Fibroblast of skin of left quadriceps (primary cell): ENCODE measurements at places on chromosomes 12 and 14.
A peak's percentile ranks its signal among the peaks of the same experiment; 100 is the strongest.

DNA sequence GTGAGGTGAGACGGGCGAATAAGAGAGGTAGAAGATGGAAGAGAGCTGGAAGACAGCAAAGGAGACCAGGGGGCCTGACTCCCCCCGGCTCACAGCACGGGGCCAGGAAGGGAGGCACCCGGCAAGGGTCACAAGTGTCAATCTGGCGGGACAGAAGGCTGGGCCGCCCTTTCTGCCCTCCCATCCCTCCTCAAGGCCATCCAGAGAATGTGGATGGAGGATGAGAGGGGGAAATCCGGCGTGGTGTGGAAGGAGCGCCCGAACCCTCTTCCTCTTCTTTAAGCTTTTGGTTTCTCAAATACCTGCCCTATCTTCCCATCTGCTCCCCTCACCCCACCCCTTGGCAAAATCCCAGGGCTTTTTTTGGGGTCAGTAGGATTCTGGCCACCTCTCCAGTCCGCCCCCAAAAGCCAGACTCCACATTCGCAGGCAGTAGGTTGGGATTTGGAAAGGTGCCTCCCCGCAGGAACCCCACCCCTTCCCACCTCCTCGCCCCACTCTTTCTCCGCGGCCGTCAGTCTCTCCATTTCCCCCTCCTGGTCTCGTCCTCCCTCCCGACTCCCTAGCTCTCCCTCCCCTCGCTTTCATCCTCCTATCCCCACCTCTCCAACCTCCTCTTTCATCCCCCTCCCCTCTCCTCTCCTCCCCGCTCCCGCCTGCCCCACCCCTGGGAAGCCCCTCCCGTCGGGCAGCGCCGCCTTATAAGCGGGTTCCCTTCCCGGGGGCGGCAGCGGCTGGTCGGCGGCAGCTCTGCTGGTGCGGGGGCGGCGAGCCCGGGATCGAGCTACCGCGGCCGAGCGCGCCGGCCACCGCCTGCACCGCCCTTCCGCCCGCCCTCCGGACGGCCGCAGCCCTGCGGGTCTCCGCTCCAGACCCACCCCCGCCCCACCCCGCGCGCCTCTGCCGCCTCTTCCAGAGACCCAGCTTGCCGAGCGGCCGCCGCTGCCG is at the start of gene PTMS:
Gene PTMS (plus strand): TSS at position 730 of the 948 bp plus-strand sequence. CDS start 343 bp downstream, outside the sequence.
- DNase-seq = peak; percentile 87

DNA sequence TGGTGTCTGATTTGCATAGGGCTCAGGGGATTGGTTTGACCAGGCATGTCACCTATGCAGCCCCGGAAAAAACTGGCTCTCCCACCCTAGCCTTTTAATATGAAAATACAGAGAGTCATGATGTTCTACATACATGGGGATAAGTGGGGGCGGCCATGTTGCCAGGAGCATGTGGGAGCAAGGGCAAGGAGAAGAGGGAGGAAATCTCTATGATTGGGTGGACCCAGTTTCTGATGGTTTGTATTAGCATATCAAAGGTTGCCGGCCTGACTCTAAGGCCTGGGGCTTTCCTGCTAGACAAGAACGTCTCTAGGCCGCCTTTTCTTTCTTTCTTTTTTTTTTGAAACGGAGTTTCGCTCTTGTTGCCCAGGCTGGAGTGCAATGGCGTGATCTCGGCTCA is 123.4 kb upstream of the CPSF6 start:
- DNase-seq = no peak

DNA sequence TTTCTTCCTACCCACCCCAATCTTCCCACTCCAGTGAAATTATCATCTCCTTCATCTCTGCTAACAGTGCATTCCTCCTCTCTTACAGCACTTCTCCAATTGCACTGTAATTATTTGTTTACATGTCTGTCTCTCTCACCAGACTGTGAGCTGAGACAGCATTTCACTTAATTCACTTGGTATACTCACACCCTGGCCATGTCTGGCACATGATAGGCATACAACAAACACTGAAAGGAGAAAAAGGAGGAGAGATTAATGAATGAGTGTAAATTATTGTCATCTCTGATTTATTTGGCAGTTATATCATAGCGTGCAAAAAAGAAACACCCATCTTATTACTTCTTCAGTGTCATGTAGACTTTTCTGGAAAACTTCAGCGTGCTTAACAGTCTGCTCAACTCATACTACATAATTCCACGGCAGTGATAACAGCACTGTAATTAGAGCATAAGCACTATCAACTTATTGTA is 452.3 kb downstream of the ADAMTS20 start:
- no peak for DNase-seq

DNA sequence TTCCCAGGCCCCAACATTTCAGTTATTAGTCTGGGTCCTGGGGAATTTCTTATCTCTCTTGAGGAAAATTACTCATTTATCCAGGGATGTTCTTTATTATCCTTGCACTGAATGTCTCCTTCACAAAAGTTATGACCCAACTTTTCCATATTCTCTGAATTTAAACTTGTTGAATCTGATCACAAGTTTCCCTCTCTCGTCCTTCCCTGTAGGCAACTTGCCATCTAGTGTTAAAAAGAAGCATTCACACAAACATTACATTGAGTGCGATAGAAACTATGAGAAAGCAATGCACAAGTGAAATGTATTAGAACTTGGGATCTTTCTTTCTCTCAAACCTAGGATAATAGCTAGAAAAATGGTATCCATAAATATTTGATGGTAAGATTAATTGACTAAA is 608.4 kb downstream of the FSCB start:
- no peak for DNase-seq

DNA sequence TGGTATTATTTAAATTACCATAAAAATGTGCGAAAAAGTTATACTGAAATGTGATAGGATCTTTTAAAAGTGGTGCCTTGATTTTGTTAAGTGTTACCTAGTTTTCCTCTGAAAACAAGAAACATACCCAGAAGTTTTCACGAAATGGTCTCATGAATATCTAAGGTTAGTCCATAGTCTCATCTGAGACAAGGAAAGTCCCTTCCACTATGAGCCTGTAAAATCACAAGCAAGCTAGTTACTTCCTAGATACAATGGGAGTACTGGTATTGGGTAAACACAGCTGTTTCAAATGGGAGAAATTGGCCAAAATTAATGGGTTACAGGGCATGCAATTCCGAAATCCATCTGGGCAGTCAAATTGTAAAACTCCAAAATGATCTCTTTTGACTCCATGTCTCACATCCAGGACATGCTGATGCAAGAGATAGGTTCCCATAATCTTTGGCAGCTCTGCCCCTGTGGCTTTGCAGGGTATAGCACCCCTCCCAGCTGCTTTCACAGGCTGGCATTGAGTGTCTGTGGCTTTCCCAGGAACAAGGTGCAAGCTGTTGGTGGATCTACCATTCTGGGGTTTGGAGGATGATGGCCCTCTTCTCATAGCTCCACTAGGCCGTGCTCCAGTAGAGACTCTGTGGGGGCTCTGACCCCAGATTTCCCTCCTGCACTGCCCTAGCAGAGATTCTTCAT is 271.4 kb downstream of the NAV3 start:
- no peak for DNase-seq

GRCh38 chr12:8697120-8697475 is 693 bp upstream of the RIMKLB start:
- DNase-seq = no peak

GRCh38 chr12:112971248-112971647 is 7.1 kb upstream of the OAS2 start:
- DNase-seq = no peak

DNA sequence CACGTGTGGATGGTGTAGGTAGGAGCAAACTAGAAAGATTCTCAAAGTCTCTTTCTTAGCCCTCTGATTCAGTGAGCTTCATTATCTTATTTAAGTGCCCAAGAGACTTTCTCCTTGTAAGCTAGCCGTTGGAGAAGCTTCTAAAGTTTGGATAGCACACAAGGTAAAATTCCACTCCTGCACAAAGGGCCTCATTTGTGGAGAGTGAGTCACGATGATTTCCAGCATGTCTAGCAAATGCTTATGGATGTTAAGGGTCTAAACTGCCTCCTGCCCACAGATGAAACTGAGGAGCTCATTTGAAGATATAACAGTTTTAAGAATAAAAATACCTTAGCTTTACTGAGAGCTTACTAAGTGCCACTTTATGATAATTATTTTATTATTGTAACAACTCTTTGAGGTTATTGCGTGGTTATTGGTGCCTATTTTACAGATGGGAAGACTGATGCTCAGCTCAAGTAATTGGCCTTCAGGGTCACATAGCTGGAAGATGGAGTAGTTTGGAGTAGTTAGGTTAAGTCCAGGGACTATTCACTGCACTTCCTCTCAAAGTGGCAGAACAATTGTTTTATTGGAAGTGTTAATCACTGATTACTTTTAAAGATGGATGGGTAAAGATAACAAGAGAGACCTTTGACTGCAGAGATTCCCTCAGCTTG is 78.7 kb upstream of the HIF1A start:
- peak; percentile 70 for DNase-seq

- DNase-seq = no peak
Observed at GRCh38 chr14:90760591-90761316, 55.5 kb downstream of the TTC7B start.

DNA sequence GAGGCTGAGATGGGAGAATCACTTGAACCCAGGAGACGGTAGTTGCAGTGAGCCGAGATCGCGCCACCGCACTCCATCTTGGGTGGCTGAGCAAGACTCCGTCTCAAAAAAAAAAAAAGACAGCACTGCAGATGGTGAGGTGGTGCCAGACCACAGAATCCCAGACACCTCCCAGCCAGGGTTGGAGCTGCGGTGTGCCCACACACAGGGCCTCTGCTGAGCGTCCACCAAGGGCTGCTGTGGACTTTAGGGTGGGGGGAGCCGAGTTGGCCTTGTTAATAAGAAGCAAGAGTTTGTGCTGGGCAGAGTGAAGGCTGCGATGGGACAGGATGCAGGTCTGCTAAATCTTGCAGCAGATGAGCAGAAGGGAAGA is 14.2 kb downstream of the KMT5A start:
- DNase-seq = no peak

DNA sequence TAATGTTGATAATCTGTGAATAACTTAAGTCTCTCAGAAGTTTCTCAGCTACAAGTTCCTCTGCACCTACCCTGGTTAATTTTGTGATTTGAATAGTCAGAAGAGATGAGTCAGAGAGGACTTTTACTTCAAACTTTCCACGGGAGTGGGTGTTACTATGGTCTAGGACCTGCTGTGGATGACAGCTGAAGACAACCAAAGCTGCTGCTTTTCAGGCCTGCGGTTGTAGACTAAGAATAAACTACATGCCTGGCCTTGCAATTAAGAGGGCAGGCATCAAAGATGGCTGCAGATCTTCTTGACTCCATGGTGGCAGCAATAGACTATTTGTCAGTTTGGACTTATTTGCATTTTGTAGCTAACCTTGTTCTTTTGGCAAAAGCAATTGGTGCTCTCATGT is 227.1 kb upstream of the KRR1 start:
- DNase-seq = no peak
